ENCODE measurements at places on chromosomes 1 and 21.

GRCh38 chr1:24970399-24970753 lies 40.3 kb upstream of the RUNX3 start:
- no peak for DNase-seq

GRCh38 chr1:156748670-156749418 lies 2.6 kb downstream of the HDGF start:
- DNase-seq: no peak

DNA sequence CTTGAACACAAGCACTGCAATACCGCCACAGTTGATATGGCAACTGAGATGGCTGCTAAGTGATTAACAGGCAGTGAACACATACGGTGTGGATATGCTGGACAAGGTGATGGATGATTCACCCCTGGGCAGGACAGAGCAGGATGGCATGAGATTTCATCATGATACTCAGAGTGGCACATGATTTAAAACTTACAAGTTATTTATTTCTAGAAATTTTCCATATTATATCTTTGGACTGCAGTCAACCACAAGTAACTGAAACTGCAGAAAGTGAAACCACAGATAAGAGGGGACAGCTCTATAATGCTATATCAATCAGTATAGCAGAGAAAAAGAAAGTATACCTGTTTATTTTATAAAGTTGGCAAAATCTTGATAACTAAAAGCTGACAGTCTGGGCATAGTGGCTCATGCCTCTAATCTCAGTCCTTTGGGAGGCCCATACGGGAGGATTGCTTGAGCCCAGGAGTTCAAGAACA lies 47.9 kb downstream of the PHACTR4 start:
- no peak for DNase-seq

DNA sequence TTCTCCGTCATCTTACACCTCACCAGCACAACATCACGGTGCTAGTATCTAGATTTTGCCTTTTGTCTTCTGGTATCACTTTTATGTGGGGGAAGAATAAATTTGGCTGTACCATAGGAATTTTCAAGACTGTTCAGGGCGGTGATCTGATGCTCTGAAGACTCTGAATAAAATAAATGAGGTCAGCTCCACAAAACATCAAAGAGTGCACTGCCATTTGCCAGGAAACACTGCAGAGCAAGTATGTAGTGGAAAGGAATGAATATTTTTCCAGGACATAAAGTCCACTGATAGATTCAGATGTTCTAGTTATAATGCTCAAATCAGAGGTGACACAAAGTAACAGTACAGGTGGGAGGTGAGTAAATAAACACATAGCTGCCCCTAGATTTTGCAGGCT lies 56.3 kb downstream of the ZP4 start:
- DNase-seq: no peak

DNA sequence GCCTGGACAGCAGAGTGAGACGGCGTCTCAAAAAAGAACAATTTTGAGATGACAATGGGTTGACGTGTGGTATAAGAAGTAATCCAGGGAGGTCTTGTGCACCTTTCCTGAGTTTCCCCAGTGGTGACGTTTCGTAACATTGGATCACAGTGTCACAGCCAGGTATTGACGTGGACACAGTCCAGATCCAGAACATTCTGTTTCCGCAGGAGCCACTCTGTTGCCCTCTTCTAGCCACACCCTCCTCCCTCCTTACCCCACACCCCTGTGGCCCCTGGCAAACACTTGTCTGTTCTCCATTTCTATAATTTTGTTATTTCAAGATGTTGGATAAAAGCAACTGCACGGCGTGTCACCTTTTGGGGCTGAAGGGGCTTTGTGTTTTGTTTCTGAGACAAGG lies 6.5 kb upstream of the TRAPPC10 start:
- no peak for DNase-seq

DNA sequence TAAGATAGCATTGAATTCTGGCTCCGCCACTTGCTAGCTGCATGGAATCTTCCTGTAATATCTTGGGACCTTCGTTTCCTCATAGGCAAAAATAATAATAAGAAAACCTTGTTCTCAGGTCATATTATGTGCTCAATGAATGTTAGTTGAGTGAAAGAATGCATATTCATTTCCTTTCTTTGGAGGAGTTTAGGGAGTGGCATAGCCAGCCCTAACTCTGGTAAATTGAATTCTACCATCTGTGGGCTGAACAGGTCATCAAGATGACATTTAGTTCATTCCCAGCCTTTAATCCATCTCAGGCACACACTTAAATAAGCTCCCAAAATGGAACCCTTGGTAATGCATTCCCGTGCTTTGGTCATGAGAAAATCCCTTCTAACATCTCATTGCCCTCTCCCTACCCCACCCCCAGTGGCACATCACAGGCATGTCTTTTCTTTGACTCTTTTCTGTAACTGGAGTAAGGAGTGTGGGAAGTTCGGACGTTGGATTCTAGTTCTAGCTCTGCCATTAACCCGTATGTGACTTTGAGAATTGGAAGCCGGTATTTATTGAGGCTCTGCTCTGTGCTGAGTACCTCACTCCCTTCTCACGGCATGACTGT lies 13.2 kb upstream of the MYOG start:
- DNase-seq: peak; percentile 22

- no peak for DNase-seq
Observed at GRCh38 chr21:36535618-36536241, 55.8 kb upstream of the CLDN14 start.

DNA sequence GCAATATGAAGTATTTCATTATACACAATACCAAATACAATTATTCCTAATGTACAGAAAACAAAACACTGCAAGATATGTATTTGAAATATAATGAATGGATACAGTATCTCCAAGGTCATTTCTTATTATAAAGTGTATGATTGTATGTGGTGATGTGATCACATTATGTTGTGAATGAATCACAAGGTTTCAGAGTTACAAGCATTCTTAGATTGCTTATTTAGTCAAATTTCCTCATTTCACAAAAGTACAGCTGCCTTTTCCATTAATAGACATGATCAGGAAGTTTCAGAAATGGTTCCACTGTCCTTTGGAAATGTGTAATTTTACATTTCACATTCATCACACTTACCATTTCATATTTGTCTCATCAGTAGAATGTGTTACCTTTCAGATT lies 28.3 kb upstream of the NEK7 start:
- DNase-seq: no peak

GRCh38 chr1:161044908-161045735 lies 655 bp downstream of the USF1 start:
- DNase-seq: peak; percentile 72

GRCh38 chr1:85629532-85629920 lies 49.0 kb downstream of the CCN1 start:
- DNase-seq: no peak

- no peak for DNase-seq
Observed at GRCh38 chr21:20698585-20698984, 299.6 kb upstream of the NCAM2 start.

GRCh38 chr1:29227511-29227910 lies 3.2 kb downstream of the MECR start:
- DNase-seq: no peak

DNA sequence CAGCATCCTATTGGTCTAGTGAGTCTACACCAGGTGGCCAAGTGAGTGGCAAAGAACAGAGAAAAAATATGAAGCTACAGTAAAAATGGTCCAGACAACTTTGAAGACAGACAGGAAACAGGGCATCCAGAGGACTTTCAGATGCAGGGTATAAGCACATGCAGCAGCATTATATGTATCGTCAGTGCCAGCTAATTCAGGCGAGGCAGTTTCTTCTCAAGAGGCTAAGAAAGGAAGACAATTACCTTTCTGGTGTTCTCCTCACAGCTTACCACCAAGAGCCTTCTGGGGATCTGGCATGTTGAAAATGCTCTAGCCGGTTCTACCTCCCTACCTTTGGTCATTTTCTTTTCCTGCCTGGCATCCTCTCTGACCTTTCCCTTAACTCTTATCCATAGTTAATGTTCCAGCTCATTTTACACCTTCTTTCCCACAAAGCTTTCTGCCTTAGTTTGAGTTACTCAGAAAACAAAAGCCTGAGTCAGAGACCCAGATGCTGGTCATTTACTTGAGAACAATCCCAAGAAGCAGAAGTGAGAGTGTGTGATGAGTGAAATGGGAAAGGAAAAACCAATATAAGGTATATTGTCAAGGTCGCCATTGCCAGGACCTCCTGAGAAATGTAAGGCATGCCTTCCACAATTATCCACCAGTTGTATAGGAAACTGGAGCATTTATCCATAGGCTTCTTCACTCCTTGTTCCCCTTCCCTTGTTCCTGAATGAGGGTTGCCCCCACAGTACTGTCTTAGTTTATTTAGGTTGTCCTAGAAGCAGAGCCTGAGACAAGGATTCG lies 444.1 kb downstream of the PLPP3 start:
- DNase-seq: no peak

DNA sequence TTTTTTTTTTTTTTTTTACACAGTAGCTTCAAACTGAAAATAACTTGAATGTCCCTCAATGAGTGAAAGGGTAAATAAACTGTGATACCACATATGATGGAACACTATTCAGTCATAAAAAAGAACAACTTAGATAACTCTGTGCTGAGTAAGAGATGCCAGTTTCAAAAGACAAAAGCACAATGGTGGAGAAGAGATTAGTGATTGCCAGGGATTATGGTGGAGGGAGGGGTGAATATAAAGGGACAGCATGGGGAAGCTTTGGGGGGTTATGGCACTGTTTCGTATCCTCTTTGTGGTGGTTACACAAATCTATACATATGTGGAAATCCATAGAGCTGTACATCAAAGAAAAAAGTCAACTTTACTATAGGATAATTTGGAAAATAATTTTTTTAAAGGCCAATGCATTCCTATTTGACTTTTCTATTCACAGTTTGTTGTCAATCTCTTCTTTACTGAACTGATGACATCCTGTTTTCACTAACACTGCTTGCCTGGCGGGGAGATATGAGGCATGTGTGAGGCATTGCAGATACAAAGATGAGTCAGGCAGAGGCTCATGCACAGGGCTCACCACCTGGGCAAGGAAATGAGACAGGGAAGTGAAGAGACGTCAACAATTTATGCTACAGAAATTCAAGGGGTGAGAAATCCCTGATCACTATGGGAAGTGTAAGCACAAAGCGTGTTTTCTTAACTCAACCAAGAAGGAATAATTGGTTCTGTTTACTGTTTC lies 302.7 kb downstream of the DUSP10 start:
- no peak for DNase-seq

DNA sequence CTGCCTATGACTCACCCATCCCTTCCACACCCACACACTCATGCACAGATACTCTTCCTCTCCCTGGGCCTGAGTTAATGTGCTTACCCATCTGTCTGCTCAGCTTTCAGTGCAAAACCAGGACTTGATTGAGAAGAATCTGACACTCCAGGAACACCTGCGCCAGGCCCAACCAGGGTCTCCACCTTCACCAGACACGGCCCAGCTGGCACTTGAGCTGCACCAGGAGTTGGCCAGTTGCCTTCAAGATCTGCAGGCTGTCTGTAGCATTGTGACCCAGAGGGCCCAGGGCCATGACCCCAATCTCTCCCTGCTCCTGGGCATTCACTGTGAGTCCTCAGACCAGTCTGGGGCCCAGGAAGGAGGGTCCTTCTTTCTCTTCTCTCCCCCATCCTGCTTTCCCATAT lies 3.5 kb upstream of the SH3BGRL3 start:
- no peak for DNase-seq

DNA sequence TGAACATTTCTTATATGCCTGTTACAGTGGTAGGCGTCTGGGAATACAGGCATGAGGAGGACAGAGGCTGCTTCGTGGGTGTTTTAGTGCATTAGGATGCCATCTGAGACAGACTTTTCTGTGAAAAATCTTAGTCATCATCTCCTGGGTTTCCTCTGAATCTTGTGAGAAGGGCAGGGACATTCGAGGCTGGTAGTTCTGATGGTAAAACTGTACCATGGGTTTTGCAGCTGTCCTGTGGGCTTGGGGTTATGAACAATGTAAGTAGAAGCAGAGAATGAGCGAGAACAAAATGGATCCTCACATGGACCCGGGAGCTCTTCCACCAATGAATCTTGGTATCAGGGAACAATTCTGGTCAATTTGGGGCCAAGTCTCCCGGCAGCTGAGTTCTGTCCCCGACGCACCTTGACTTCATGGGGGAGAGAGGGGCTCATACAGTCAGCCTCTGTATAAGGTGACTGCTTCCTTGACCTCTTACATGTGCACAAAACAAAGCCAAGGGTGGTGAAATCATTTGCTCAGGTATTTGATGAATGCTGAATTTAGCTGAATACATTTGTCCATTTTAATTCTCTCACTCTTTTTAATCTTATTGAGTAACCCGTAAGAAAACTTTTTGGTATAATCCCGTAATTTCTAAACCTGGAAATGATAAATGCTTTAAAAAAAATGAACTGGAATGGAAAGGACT lies 63.6 kb upstream of the ERRFI1 start:
- no peak for DNase-seq

DNA sequence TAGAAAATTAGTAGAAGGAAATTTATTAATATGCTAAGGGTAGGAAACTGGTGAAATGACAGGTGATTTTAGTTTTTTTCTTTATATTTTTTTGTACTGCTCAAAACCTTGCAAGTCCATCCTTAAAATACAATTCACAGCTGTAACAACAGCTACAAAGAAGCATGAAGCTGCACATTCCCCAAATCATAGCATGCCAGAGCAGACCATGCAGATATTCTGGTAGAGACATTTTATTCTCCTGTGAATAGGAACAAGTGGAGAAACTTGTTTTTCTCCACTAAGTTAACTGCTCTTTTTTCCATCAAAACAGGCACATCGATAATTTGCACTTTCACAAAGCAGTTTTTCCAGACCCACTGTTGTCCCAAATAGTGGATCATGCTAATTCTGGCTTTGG lies 1125.7 kb downstream of the BRINP3 start:
- no peak for DNase-seq

DNA sequence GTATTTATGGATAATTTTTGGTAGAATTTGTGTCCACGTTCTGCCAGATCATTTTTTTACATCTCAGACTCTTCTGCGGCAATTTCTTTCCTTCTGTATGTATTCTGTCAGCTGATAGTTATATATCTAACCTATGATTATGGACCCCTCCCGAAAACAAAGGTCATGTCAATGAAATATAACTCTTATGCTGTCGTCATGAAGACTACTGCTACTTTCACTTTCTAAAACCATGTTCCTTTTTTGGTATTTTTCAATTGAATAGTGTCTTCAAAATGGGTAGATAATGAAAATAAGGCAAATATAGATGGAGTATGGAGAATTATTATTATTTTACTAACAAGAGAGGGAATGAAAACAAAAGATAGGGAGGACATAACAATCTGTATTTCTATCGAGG lies 3.2 kb downstream of the ANGPTL1 start:
- no peak for DNase-seq

DNA sequence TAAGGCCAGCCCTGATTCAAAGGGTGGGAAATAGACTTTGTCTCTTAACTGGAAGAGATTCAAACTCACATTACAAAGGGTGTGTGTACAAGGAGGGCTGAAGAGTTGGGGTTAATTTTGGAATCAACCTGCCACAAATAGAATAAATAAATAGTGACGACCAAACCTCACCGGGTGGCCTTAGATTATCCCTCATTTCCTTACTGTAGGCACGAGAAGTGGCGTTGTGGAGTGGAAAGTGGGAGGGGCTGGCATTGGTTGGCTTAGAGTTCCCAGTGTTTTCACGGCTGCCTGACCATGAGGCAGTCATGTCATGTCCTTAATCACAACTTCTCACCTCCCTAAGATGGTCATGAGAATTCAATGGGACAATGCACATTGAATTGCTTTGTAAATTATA lies 21.3 kb upstream of the RUNX1 start:
- no peak for DNase-seq

Measured in right forelimb (tissue), 1 donor.